HS-5 (cell line): ENCODE measurements at places on chromosomes 2 and 18.

- peak; percentile 37 for DNase-seq
These were observed 10.9 kb downstream of the SERPINB12 start for GRCh38 chr18:63553081-63553480.

- DNase-seq = no peak
These were observed 62.8 kb upstream of the RNF152 start for GRCh38 chr18:61955644-61956043.

DNA sequence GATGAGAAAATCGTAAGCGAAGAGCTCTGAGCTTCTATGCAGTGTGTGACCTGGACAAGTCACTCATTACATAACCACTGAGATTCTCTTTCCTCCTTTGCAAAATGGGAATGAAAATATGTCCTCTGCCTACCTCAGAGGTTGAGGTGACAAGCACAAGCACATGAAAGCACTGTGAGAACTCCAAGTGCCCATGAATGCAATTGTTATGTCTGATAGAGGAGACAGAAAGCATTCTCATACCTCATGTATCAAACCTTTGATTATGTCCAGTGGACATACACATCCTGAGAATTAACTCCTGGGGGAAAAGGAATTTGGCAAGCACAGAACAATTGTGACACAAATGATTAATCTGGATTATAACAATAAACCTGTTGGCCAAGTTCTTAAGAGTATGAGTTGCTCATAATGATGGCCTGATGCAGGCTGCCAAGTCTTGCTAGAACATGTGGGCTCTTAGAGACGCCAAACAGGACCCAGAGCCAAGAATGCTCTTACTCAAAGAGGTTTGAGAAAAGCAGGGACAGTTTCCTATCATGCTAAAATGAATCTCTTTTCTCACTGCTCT lies 8.5 kb upstream of the RMDN2 start:
- no peak for DNase-seq

GRCh38 chr2:128794285-128794684 lies 475.6 kb upstream of the HS6ST1 start:
- DNase-seq = no peak

DNA sequence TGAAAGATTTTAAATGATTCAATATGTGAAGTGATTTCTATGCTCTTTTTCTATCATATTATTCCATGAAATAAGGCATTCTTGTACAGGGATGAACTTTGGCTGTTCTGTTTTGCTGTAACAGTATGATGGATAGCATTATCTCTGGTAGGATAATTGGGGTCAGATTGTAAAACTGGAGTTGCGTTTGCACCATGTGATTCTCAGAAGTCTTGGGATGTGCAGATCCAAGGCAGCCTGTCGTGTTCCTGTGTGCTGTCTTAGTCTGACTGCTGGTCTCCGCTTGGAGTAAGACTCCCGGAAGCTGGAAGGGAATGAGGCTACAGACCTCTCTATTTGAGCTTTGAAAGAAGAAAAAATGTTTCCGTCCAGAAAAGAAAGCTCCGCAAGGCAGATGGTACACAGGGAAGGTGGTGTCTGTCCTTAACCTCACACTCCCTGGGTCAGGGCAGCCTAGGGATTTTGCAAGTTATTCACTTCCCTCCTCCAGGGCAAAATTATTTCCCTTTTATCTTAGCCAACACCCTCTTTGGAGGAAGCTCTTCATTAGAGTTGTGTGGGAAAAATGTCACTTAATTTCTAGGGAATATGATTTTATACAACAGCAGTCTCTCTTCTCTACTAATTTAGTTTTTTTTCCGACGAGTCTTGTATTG lies 250.6 kb downstream of the PTPRM start:
- DNase-seq = no peak

- DNase-seq = peak; percentile 38
These were observed 104.2 kb downstream of the ASAP2 start for GRCh38 chr2:9310798-9311197.
